ENCODE measurements at places on chromosomes 6 and 20. TPM values are rescaled to one million over a fixed set of nuclear protein-coding genes. Genes with fewer than 3 reads are reported as not detected.

MRPS26 gene
- 38.5 TPM for total RNA-seq

DEFB124 gene
- not detected for total RNA-seq

NNAT gene
- total RNA-seq = 3.0 TPM

CYP39A1 gene
- total RNA-seq = 39.0 TPM

VTA1 gene
- total RNA-seq = 58.1 TPM

CD24 gene
- 27.2 TPM for total RNA-seq

STX11 gene
- 12.4 TPM for total RNA-seq

DLL1 gene
- 32.6 TPM for total RNA-seq

CPNE5 gene
- 1.2 TPM for total RNA-seq

LY6G6C gene
- total RNA-seq = 366 TPM

KCNG1 gene
- 1.2 TPM for total RNA-seq

SRSF6 gene
- 79.8 TPM for total RNA-seq

LHFPL5 gene
- total RNA-seq = not detected

E2F3 gene
- total RNA-seq = 3.3 TPM

BPIFB4 gene
- not detected for total RNA-seq

COL12A1 gene
- 41.2 TPM for total RNA-seq

MROH8 gene
- total RNA-seq = 4.7 TPM

IPCEF1 gene
- 2.0 TPM for total RNA-seq

RIPPLY2 gene
- total RNA-seq = not detected

PSORS1C2 gene
- 28.5 TPM for total RNA-seq

VNN1 gene
- 0.83 TPM for total RNA-seq

FAXC gene
- 1.6 TPM for total RNA-seq

TRIM31 gene
- not detected for total RNA-seq

TRDN gene
- not detected for total RNA-seq

ZMYND8 gene
- total RNA-seq = 52.7 TPM

SMLR1 gene
- total RNA-seq = not detected

SNAI1 gene
- total RNA-seq = 0.56 TPM

MYBL2 gene
- 0.97 TPM for total RNA-seq

GRM1 gene
- not detected for total RNA-seq

FAM83D gene
- total RNA-seq = 7.5 TPM

SRSF12 gene
- total RNA-seq = 0.36 TPM

RTN4IP1 gene
- total RNA-seq = 5.3 TPM

FAM83C gene
- total RNA-seq = 29.3 TPM

BCAS4 gene
- total RNA-seq = 1.2 TPM

NELFE gene
- 60.6 TPM for total RNA-seq

UNC5CL gene
- 0.19 TPM for total RNA-seq

HMGN3 gene
- 37.8 TPM for total RNA-seq

KHDC1 gene
- total RNA-seq = not detected

DLK2 gene
- total RNA-seq = 61.7 TPM

LTB gene
- not detected for total RNA-seq

ACTL10 gene
- 2.6 TPM for total RNA-seq

C20orf202 gene
- 0.89 TPM for total RNA-seq

LINC00237 gene
- total RNA-seq = 0.83 TPM

KIF25 gene
- 0.76 TPM for total RNA-seq

NHSL1 gene
- 87.3 TPM for total RNA-seq

GPR63 gene
- total RNA-seq = 0.49 TPM

FAM162B gene
- 2.2 TPM for total RNA-seq

CEP57L1 gene
- total RNA-seq = 14.0 TPM

PKHD1 gene
- 0.68 TPM for total RNA-seq

SLCO4A1 gene
- total RNA-seq = 50.2 TPM

SERINC1 gene
- total RNA-seq = 126 TPM

DNAH8 gene
- total RNA-seq = not detected

SLC17A1 gene
- total RNA-seq = not detected

POM121L2 gene
- not detected for total RNA-seq

Measured in suprapubic skin (tissue), 4 donors.